ENCODE measurements at places on chromosomes 1 and 21.

DNA sequence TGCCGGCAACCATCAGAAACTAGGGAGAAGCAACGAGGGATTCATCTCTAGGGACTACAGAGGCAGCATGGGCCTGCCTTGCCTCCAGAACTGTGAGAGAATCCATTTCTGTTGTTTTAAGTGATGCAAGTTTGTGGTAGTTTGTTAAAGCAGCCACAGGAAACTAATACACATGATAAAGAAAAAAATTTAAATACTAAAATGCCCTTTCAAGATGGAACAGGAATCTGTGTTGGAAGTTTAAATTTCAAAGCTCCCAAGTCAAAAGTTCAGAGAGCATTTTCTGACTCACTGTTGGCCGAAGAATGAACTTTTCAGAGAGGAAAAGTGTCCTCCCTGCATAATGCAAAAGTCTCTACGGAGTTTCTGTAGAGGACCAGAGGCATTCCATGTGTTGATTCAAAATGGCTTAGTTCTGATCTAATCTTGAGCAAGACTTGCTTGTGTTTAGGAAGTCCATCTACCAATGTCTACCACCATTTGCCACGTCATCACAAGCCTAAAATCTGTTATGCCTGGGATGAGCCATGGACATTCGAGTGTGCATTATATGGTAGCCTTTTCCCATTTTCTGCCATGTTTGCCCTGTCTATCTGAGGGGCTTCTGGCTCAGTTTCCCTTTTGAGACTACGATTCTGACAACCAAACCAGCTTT, 22.4 kb upstream of the ARHGAP29 start:
- DNase-seq: no peak

GRCh38 chr21:34113842-34114241, 40.5 kb downstream of the MRPS6 start:
- DNase-seq: no peak

- no peak for DNase-seq
Observed at GRCh38 chr1:198778049-198778448, 139.2 kb downstream of the PTPRC start.

DNA sequence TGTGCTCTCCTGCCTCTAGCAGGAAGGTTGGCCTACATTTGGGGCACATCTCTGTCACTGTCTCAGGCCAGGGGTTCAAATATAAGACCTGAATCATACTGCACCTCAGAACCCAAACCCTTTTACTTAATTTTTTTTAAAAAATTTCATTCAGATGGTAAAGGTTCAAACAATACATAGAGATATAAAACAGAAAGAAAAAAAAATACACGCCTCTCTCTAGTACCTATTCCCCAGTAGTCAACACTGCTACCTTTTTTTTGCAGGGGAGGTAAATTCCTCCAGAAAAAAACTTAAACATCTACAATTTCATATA, 32.9 kb downstream of the MAPKAPK2 start:
- no peak for DNase-seq

GRCh38 chr1:19101244-19101643, 108.8 kb downstream of the UBR4 start:
- no peak for DNase-seq

GRCh38 chr1:160222546-160222945, 17.4 kb downstream of the PEA15 start:
- DNase-seq: no peak

DNA sequence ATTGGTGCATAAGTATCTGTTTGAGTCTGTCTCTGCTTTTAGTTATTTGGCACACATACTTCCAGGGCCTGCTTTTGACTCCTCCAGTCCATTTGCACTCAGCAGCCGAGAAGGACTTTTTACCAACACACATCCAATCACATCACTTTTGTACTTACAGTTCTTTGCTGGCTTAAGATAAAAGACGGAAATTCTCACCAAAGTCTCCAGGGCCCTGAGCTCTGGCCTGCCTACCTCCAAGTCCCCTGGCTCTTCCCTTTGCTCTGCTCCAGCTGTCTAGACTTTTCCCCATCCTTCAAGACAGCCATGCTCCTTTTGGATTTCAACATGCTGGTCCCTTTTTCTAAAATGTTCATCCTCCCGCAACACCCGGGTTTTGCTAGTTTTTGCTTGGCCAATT, 2.2 kb upstream of the EVA1C start:
- DNase-seq: no peak

DNA sequence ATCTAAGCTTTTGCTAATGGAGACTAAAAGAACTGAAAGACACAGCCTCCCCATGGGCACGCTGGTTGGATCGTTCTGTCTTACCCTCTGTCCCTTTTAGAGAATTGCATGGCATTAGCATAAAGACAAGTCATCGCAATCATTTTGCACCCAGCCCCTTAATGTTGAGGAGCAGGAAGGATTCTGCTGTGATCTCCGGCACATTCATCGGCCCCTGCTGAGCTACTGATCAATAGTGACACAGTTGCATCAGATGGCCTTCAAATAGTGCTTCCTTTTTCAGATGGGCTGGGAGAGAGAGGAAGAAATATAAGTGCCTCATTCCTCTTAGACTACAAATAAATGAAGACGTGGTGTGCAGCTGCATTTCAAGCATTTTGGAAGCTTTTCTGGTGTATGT, 75.4 kb downstream of the NOS1AP start:
- no peak for DNase-seq

- no peak for DNase-seq
Observed at GRCh38 chr1:234310460-234310817, 62.8 kb upstream of the COA6 start.

DNA sequence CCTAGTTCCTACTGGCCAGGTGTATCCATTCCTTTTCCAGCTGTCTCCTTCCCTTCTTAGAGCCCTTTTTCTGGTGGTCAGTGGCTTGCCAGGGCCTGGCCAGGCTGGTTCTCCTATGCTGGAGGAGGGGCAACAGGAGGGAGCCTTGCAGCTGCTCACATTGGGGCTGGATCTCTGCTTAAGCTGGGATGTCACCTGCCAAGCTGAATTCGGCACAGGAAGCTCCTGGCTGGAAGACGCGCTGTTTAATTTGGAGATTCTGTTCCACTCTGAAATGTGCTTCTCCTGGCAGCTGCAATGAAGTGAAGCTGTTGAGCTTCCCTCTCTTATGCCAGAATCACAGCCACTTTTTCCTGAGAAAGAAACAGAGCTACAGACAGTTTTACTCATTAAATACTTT, 56.0 kb upstream of the POU3F1 start:
- DNase-seq: no peak

- DNase-seq: no peak
Observed at GRCh38 chr1:170808216-170808885, 127.0 kb upstream of the MROH9 start.

GRCh38 chr21:38938343-38938742, 132.6 kb downstream of the ETS2 start:
- no peak for DNase-seq

DNA sequence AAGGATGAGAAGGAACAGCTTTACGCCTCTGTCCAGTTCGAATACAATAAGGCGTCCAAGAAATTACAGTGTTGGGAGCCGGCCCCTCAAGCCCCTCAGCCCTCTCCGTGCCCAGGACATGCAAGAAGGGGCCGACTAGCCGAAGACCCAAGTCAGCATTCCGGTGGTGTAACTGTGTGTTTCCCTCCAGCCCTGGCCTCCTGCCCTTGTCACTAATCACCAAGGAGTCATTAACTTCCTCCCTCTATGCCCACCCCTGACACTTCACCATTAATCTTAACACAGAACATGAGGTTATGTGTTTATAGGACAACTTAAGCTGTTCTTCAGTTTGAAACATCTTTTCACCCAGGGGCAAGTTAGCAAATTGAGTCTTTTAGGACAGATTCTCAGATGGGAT, 16.4 kb upstream of the C4BPB start:
- no peak for DNase-seq

DNA sequence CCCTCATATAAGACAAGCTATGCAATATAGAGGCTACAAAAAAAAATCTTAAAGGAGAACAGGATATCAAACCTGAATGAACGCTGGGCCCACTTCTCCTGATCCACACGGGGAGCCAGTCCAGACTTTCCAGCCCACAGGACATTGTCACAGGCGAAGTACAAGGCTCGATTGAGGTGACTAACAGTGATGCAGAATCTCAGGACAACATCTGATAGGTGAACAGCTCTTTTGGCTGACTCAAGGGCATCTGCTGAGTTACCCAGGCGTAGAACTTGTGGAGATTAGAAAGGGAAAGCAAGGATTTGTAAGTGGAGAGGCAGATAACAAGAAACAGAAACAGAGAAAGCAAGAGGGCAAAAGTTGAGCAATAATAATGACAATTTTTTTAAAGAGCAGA, 1.8 kb downstream of the PEX11B start:
- no peak for DNase-seq

GRCh38 chr1:34846265-34846664, 13.3 kb downstream of the SMIM12 start:
- no peak for DNase-seq

DNA sequence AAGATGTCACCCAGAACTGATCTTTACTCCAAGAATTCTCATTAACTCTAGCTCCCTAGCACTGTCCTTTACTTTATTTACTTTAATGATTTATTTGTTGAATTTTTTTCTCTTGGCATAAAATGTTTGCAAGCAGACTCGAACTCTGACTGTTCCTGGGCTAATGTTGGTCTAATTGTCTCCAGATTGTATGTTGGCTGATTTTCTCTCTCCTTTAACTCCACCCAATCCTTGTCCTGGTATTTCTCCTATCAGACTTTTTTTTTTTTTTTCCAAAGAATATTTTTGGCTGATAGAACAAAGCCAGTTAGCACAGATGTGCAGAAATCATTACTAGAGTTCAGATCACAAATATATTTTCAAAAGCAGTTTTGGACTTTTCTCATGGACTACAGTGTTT, 82.6 kb downstream of the ATF6 start:
- DNase-seq: no peak

DNA sequence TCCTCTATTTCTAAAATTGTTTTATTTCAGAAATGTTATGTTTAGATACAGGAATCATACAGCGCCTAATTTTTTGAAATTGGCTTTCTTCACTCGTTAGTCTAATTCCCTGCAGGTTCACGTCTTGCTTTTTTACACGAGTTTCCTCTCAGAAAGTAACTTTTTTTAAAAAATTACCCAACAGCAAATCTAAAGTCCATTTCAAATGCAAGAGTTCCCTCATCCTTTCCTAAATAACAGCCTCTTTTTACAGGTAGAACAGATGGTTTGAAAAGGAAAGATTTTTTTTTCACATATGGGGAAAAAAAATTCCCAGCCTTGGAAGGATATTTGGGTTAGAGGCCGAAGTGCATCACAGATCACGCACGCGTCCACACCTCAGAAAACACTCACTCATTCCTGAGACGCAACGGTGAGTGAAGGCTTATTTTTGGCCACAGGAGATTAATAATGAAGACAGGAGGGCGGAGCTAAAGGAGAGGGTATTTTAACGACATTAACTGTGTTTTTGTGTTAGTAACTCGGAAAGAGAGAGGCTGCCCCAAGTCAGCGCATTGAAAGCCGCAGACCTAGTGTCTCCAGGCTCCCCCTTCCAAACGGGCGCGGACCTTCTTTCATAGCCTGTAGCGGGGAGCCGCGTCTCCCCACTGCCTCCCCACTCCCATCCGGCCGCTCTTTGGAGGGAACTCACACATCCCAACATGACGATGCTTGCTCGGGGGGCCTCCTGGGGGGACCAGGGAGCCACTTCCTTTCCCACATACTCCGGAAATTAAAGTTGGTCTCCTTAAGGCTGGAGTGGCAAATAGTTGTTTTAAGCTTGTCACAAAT, 969 bp upstream of the RIPK4 start:
- DNase-seq: no peak

DNA sequence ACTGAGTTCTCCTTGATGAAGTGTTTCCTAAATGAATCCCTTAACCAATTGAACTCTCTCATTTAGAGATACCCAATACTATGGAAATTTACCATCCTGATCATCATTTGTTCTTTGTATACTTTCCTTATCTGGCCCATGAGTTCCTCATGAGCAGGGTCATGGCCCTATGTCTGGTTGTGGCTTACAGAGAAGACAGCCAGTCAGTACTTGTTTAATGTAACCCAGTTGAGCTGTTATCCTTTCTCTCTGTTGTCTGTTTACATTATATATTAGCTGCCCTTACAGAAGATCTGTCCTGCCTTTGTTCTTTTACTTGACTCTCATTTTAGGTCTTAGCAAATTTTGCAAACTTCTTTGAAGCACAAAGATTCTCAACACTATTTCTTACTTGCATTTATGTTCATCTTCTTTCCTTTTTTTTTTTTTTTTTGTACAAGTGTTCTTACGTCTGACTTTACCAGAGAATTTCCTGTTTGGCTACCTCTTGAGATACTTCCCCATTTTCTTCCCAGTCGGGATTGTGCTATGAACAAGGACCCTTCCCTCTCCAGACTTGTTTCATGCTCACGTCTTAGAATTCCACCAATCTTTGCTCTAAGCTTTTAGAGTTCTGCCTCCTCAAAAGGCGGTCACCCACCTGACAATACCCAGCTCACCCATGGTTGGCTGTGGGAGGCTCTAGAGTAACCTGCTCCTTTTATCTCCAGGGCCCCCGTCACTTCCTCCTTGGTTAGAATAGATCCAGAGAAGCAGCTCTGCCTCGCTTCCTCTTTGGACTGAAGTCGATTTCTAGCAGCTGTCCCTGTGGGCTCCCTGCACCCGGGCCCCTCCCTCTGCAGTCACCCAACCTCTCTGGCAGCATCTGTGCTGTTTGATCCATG, 53.6 kb upstream of the RUNX1 start:
- peak; percentile 5 for DNase-seq

DNA sequence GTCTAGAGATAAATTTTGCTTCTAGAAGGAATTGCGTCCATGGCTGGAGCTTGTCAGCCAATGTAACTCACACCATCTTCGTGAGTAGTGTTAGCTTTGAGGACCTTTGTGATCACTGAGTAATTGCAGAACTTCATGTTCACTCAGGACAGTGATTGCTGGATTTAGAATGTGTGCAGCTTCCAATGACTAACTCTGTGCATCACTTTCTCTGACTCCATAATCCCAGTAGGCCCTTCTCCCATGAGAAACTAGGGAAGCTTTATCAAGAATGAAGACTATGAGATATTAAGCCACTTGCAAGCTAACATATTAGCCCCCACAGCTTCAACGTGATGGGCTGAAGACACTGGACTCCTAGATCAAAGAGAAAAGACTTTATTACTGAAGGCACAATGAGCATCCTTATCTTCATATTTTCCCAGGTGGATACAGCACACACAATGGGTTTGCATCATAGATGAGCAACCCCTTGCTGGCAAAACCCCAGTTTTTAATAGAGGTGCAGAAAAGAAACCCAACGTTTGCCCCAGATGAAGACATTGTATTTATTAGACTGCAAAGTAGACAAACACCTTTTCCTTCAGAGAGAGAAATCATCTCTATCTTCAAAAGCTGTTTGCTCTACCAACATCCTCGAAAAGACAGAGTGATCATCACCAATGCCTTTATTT, 561.0 kb downstream of the LTN1 start:
- DNase-seq: no peak
